ENCODE measurements at places on chromosomes 5 and 9.

GRCh38 chr5:14447958-14448911 is 133.4 kb upstream of the OTULINL start:
- no peak for DNase-seq

- DNase-seq, result no peak
Measured at GRCh38 chr5:81209869-81210493, 23.1 kb upstream of the CKMT2 start.

- DNase-seq, result no peak
Measured at GRCh38 chr5:1651971-1652872, 128.5 kb upstream of the LPCAT1 start.

- no peak for DNase-seq
Measured at GRCh38 chr9:120393386-120394057, 186.4 kb downstream of the CDK5RAP2 start.

- no peak for DNase-seq
Measured at GRCh38 chr5:91420879-91421278, 37.8 kb upstream of the ARRDC3 start.

DNA sequence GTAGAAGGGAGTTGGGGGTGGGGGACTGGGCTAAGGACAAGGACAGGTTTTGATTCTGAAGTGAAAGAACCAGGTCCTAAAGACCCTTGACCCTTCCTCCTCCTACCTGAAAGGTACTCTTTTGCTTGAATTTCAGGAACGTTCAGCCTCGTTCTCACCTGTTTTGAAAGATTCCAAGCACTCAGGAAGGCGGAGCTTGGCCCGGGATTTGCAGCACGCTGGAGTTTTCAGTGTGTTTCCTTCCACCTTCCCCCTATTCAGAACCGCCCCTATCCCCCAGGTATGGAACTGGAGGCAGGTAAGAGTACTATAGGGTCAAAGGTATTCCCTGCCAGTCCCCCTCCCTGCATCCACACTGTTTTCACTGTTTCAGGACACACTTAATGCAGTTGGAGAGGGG is 7.1 kb downstream of the EGR1 start:
- DNase-seq, result no peak

- no peak for DNase-seq
Measured at GRCh38 chr5:65779643-65780042, 57.6 kb downstream of the NLN start.

GRCh38 chr9:80635065-80635464 is 1054.3 kb downstream of the TLE1 start:
- no peak for DNase-seq
